BJ (cell line): ENCODE measurements at places on chromosomes 7 and 10.

GRCh38 chr7:822692-823276 lies 9.5 kb upstream of the SUN1 start:
- DNase-seq = no peak

GRCh38 chr7:101833799-101834198 lies 16.4 kb downstream of the CUX1 start:
- DNase-seq = no peak

DNA sequence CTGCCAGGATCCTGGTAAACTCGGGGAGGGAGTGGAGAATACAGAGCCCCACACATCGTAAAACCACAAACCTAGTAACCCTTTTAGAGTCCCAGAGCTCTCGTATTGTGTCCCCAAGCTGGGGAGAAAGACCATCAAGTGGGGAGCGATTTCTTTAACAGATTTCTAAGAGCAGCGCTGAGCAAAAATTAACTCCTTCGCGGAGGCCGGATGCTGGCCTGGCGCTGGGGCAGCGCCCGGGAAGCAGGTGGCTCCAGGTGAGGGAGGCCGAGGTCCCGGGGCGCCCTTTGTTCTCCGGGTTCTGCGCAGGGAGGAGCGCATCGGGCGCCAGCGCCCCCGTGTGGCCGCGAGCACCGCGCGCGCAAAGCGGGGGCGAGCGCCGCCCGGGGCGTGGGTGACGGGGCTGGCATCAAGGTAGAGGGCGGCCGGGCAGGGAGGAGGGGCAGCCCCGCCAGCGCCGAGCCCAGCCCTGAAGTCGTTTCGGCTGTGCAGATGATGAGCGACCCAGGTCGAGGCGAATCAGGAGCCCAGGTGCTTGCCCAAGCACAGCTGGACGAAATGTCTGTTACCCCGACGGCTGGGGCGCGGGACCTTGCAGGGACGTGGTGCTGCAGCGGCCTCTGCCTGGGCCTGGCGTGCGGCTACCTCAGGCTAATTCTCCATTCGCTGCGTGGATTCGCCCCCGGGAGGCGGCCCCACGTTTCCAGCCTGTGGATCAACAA lies 10.4 kb upstream of the FGFR2 start:
- DNase-seq = no peak

GRCh38 chr10:73379064-73379748 lies 20.5 kb upstream of the CFAP70 start:
- no peak for DNase-seq

DNA sequence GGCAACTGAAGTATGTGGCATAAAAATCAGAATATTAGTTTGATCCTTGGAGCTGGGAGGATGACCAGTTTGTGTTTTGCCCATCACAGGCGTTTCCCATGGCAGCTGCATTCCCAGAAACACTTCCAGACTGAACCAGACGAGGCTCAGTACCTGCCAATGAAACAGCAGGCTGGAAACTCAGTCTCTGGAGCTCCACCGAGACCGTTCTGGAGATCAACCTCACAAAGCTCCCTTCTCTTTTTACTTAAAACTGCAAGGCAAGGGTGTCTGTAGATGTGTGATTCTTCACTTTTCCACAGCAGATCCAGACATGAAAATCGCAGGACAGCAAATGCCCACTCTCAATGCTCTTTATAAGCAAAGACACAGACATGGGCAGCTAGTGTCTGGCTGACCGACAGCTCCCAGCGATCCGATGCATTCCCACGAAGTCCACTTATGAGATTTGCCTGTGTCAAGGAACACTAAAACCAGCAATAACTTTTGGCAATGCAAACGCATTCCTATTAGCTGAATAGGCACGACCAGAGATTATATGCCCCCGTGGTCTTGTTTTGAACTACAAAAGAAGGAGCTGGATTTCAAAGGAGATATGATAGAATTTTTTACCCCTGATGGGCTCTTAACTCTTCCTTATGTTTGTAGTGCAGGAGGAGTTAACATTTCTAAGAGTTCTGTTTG lies 72.6 kb downstream of the ADAM12 start:
- DNase-seq = peak; percentile 43

DNA sequence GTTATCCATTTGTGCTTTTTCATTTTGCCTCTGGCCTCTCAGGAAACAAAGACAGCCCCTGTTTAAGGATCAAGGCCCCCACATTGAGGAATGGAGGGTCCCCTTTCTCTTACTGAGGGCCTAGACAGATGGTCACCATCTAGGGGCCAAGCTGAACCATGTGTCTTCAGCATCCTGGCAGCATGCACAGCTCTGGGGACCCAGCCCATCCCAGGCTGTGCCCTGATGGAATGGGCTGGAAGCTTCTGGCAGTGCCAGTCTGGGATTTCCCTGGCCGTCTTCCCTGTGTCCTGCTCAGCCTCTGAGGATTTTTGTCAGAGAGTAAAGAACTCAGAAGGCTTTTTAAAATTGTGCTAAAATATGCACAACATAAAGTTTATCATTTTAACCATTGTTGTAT lies 116.8 kb downstream of the ITIH5 start:
- no peak for DNase-seq

GRCh38 chr10:119807960-119808697 lies 64.5 kb downstream of the MCMBP start:
- DNase-seq = peak; percentile 78

DNA sequence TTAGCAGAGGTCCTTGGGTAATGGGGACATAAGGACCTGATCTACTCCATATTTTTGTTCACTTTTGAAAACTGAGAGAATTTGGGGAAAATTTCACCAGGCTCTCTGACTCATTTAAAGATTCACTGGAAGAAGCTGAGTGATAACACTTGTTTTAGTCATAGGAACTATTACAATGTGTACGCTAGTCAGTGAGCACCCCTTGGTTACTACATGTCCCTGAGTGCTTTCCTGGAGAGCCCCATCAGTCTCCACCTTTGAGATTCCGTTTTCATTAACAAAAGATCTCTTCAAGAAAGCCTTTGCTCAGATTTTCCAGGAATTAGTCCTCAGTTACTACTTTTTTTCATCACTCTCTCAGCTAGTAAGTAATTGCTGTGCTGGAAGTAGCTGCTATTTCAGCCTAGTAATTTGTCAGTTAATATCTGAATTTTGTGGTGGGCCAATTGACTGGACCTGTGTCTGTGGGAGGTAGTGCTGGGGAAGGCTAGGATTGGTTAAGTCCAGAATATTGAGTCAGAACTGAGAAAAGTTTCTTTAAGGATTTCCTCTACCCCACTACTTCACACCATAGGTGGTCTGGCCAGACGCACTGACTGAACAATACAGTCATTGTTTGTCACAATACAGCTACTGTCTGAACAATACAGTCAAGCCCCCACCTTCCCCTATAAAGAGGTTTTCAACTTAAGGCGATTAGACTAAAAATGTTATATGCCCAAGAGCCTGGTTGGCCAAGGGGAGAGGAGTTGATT lies 235.0 kb downstream of the CCDC7 start:
- no peak for DNase-seq

- no peak for DNase-seq
These were observed 7.6 kb downstream of the IFIT2 start for GRCh38 chr10:89309156-89310055.

GRCh38 chr10:49647554-49647953 lies 31.9 kb upstream of the C10orf53 start:
- no peak for DNase-seq

DNA sequence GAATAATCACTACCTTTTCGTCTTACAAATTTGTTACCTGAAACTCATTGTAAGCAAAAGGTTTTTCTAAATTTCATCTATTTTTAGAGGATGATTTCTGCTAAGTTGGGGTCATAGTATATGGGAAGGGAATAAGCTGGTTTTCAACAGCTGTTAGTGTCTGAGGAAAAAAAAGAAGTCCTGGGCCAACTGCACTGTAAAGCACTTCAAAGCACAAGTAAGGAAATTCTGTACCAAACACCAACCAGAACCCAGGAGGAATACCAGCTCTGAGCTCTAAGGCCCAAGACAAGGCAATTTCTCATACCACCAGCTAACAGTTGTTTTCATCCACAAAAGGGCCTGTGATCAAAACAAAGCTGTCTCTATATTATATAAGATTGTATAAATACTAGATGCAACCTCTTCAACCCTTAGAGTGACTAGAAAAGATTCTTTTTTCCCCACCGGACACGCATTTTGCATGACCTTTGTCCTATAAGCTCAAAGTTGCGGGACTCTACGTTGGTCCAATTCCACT lies 6.1 kb upstream of the MEOX2 start:
- no peak for DNase-seq

DNA sequence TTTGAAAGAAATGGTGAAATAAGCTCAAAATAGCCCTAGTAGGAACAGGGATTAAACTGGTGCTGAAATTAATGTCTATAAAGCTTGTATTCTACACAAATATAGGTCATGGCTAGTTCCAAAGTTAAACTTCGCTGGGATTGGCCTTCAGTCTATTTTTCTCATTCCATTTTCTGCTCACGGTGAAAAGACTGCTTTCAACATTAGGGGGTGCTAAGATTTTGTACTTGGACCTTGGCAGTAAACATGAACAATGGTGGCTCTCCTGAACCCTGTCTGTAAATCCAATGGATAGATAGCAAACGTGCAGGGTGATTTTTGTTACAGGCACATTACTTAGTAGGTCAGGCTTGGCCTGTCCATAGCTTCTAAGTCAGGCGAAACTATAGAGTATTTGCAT lies 36.0 kb upstream of the RSU1 start:
- no peak for DNase-seq

GRCh38 chr7:155799514-155799913 lies 12.7 kb downstream of the SHH start:
- no peak for DNase-seq

GRCh38 chr10:77041636-77042258 lies 595.9 kb downstream of the KCNMA1 start:
- no peak for DNase-seq

GRCh38 chr7:101722247-101722646 lies 93.2 kb upstream of the MYL10 start:
- no peak for DNase-seq

- DNase-seq = no peak
These were observed 280.9 kb downstream of the LRMDA start for GRCh38 chr10:75712242-75712880.

DNA sequence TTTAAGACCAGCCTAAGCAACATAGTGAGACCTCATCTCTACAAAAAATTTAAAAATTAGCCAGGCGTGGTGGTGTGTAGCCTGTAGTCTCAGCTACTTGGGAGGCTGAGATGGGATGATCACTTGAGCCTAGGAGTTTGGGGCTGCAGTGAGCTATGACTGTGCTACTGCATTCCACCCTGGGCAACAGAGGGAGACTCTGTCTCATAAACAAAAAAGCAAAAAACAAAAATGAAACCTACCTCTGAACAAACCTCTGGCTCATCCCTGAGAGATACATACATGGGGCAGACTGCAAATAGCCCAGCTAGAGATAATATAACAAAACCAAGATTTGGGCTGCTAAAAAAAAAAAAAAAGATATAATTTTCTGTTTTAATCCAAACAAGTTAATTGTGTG lies 19.5 kb downstream of the C10orf67 start:
- no peak for DNase-seq

DNA sequence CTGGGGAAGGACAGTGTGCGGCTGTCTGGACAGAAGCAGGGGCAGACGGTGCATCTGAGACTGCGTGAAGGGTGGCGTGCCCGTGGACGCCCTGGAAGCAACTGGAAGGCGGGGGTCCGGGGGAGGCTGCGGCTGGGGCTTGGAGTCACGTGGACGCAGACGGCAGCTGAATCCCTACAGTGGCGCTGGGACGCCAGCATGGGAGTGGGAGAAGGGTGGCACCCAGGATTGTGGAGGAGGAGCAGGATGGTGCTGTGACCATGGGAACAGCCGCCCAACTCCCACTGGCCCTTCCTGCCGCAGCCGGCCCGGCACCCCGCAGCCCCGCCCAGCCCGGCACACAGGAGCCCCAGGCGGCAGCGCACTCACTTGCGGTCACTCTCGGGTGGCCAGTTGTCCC lies 9.7 kb downstream of the INTS1 start:
- no peak for DNase-seq

GRCh38 chr10:35942057-35942456 lies 300.0 kb upstream of the FZD8 start:
- no peak for DNase-seq

- DNase-seq = no peak
These were observed 33.7 kb downstream of the R3HCC1L start for GRCh38 chr10:98168147-98168546.

DNA sequence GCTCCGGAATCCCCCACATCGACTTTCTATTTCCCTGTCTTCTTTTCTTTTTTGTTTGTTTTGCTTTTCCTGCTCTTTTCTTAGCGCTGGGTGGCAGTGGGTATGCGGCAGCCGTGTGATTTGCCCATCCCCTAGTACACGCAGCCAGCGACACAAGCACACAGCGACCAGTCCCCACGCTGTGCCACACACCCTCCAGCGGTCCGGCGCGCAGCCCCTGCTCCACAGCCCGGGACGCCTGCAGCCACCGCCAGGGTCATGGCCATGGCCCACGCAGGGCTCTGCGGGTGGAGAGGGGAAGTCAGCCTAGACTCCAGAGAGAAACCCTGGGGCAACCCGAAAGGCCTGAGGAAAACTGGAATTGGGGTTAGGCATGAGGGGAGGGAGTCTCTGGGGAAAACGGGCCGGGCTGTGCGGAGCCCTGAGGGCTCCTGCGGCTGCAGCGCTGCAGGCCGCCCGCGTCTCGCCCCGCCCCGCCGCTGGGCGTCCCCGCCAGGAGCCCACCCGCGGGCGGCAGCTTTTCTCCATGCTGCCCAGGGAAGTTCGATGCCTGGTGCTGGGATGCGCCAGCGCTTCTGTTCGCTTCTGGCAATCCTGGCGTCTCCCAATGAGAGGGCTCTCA lies 2.5 kb downstream of the CHRM2 start:
- no peak for DNase-seq

GRCh38 chr7:105009667-105010503 lies 4.1 kb upstream of the KMT2E start:
- DNase-seq = no peak

DNA sequence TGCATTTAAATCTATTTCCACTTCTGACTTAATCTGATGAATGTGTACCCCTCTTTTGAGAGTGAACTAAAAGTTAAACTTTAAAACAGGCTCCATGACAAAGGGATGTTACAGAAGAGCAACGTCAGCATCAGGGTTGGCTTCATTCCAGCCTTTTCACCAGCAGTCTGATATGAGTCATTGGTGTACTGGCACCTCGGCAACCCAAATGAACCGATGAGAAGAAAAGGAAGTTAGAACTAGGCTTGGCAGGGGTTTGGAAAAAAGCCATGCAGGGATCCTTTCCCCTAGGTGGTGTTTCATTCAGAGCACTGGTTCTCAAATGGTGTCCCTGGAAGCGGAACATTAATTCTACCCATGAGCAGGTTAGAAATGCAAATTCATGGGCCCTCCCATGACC lies 53.6 kb downstream of the SEC61G start:
- no peak for DNase-seq

- no peak for DNase-seq
These were observed 30.6 kb downstream of the VIPR2 start for GRCh38 chr7:159114096-159114495.

GRCh38 chr7:74587435-74588126 lies 69.9 kb upstream of the GTF2I start:
- DNase-seq = peak; percentile 65

DNA sequence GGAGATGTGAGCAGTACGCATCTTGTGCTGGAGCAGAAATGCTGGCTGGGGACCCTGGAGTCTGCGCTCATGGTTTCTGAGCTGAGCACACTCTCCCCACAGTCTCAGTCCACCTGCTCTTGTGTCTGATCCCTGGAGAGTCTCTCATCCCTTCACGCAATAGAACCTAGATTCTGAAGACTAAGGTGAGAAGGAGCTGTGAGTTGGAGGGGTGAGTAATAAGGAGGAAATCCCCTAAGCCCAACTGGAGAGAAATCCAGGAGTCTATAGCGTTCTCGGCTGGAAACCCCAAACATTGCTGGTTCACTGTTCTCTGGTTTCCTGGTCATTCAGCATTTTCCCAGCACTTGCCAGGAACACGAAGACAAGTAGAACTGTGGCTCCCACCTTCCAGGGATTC lies 68.3 kb upstream of the SMNDC1 start:
- no peak for DNase-seq

- DNase-seq = no peak
These were observed 18.0 kb downstream of the CNNM2 start for GRCh38 chr10:102935939-102936605.
